ENCODE measurements at places on chromosomes 4 and X.

- DNase-seq, result no peak
Observed at GRCh38 chr4:73434311-73434710, 1.7 kb upstream of the AFP start.

GRCh38 chr4:41215969-41216293 lies 1.6 kb upstream of the APBB2 start:
- DNase-seq, result no peak

GRCh38 chr4:172838111-172838510 lies 330.5 kb upstream of the GALNT7 start:
- DNase-seq, result no peak

- no peak for DNase-seq
Observed at GRCh38 chr4:1793940-1794808, 1.1 kb downstream of the FGFR3 start.

DNA sequence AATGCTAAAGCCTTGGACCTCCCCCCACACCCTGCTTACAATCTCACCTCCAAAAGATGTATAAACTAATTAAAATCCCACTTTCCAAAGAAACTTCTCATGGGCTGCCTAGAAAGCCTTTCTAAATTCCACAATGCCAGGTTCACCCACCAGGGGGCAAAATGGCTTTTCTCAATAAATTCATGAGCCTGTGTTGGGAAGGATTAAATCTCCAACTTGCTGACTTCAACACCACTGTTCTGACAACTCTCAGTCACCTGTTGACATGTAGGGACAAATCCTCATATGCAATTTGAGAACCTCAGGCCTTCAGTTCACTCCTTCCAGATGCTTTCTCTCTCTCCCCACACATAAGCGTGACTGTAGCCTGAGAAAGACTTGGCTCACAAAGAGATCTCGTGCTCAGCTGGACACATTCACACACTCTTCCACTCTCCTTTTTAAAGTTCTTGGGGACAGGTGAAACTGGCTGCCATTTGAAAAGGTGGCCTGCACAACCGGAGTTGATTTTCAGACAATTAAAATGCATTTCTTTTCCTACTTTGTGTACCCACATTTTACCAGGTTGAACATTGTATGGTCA lies 88.6 kb upstream of the PRPS2 start:
- no peak for DNase-seq

DNA sequence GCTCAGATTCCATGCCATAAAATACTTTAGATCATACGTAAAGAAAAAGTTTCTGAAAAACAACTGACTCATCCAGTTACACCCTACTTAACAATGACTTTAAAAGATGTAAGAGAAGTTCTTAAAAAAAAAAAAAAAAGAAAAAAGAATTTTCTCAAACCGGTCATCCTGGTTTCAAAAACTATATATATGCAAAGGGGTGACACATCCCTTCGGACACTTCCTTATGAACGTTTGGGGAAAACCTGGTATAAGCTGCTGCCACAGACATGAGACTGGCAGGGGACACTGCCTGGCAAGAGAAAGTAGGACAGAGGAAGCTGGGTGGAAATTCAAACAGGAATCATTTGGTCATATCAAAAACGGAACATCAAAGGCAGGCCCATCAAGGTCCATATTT lies 81.2 kb upstream of the PRSS48 start:
- no peak for DNase-seq

DNA sequence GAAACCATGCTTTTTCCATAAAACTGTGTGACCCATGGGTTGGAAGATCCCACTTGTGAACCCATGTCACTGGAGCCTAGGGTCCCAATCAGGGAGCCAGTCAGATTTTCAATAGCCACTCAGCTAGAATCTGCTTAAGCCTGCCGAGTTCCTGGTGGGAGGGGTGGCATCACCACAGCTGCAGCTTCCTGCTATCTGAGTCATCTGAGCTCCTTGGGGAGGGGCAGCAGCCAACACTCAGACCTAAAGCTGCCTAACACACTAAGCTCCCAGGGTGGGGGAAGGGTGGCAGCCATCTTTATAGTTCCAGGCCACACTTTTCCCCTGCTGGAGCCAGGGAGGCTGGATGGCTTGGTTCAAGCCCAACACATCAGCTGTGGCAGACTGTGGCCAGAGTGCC lies 350.1 kb downstream of the C4orf33 start:
- DNase-seq, result no peak

DNA sequence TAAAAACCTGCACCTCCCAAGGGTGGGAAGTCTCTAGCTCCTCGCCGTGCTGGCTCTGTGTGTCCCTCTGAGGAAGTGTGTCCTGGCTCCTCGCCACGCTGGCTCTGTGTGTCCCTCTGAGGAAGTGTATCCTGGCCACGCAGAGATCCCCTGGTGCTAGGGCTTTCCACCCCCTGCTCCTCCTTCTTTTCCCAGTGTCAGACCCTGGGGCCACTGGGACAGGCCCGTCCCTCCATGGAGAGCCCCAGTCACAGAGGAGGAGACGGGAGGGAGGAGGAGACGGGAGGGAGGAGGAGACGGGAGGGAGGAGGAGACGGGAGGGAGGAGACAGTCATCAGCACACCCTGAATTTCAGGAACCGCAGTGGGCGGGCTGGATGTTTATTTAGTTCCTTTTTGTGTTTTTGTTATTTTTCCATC lies 53.8 kb upstream of the HGFAC start:
- DNase-seq, result no peak

- no peak for DNase-seq
Observed at GRCh38 chr4:23937173-23937572, 47.3 kb upstream of the PPARGC1A start.

DNA sequence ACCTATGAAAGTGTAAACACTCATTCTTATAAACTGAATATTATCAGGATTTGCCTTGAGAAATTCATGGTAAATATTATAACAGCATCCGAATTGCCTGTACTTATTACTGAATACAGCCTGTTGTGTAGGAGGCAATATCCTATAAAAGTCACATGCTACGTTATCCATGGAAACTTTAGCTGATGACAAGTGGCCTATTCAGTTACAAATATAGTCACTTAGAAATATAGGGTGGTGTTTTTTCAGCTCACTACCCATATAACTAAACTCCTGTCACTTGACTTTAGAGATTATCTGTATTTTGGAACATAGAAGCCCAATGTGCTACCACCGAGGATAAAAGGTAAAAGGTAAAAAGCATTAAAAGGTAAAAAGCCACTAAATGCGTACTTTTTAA lies 493.4 kb downstream of the INPP4B start:
- DNase-seq, result no peak

- DNase-seq, result no peak
Observed at GRCh38 chrX:37883196-37883595, 35.8 kb upstream of the DYNLT3 start.

DNA sequence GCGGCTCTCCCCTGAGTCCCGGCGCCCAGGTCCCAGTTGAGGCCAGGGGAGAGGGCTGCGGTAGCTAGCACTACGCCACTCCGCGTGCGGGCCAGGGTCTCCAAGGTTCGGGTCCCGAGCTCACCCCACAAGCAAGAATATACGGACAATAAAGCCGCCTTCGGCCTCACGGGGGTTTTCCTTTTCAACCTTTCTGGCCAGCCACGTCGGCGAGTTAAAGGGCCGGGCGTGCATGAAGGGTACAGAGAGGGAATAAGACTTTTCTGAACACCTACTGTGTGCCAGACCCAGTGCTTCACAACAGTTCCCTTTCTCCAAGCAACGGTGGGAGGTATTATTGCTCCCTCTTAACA lies 138.5 kb upstream of the ZIC3 start:
- no peak for DNase-seq

- no peak for DNase-seq
Observed at GRCh38 chr4:35938936-35939335, 305.4 kb downstream of the ARAP2 start.

DNA sequence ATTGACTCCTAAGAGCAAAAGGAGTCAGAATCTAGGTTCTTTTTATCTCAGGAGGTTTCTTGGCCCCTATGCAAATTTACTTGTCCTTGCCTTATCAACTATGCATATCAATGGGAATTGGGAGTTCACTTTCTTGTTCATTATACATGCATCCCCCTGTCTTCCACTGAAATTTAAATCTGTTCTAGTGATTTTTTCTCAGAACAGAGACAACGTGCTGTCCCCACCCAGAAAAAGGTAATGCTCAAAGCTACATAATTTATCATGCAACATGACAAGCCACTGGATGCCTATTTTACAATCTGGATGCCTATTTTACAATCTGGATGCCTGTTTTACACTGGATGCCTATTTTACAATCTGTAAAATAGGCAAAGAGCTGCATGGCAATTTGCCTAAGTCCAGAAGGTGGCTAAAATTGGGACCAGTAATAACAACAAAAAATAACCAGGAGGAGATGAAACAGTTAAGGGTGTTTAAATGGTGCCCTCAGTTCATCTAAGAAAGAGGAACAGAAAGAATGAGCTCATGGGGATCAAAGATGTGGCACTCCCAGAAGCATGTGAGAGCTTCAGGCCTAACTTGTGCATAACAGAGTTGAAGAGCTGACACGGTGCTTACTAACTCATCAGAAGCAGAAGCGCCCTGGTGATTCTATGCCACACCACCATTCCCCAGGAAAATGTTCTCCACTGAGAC lies 537.8 kb upstream of the BOD1L1 start:
- no peak for DNase-seq

DNA sequence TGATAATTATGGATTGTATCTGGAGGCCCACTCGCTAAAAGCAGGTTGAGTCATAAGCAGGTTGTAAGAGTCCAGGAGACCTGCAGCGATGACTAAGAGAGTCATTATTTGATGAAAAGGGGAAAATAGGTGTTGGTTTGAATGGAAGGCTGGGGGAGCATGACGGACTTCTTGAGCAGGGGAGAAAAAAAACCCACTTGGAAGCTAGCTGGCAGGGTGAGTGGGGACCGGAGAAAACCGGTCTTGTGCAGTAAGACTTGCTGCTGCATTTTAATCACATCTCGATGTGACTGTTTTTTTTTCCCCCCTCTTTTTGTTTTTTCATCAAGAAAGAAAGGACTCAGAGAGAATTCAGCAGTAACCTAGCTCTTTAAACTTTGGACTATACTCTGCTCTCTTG lies 90.0 kb downstream of the IGSF1 start:
- no peak for DNase-seq

DNA sequence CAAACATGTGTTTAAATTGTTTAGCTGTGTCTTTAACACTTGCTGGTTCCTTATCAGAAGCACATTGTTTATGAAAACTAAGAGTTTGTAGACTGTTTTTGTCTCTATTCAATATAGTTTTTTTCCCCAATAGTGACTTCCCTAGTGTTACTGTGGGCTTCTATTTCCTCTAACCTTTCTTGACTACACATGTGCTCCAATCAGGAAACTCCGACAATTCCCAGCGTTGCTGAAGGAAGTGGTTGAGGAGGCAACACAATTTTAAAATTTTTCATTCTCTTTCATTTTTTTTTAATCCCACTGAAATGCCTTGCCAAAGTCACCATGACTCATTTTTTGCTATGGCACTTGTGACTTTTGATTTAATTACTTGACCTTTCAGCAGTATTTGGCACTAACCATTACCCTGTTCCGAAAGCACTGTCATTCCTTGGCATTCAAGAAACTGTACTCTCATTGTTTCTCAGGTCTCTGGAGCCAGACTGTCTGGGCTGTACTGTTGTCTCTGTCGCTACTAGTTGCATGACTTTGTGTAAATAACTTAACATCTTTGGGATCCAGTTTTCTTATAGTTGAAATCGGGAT lies 67.6 kb upstream of the FREM3 start:
- no peak for DNase-seq

GRCh38 chr4:26194764-26195163 lies 126.0 kb upstream of the RBPJ start:
- no peak for DNase-seq

- no peak for DNase-seq
Observed at GRCh38 chr4:17762726-17763125, 18.7 kb downstream of the FAM184B start.

DNA sequence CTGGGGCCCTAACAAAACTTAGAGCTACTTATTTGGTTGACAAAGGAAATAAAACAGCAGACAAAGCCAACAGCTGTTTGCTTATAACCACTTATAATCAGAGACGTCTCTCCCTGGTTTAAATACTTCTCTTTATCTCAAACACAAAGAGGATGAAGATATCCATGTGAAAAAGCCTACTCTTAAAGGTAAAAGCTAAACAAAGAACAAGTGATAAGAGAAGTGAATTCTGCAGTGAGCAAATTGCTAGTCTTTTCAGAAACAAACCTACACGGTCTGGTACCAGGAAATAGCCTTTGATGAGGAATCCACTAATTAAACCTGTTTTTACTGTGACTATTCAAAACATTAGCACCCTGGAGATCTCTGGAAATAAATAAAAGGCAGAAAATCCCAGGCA lies 46.7 kb downstream of the GRIA3 start:
- DNase-seq, result no peak

GRCh38 chrX:129773649-129774458 lies 5.9 kb upstream of the SASH3 start:
- DNase-seq, result no peak

- DNase-seq, result no peak
Observed at GRCh38 chr4:2172161-2172560, 69.8 kb downstream of the HAUS3 start.

DNA sequence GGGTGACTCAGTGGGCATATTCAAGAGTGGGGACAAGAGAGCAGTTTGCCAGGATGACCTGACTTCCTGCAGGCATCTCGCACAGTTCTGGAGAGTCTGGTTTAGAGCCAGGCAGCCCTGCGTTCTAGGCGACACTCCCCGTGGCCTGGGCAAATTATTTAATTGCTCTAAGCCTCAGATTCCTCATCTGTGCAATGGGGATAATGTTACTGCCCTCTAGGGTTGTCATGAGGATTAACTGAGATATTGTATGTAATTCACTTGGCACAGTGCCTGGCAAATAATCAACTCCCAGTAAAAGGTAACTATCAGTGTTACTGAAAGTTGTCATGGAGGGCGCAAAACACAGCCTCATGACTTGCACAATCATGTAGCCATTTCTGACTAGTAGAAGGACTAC lies 48.8 kb upstream of the PITX2 start:
- no peak for DNase-seq

- no peak for DNase-seq
Observed at GRCh38 chr4:82885410-82885809, 5.5 kb downstream of the SEC31A start.

- no peak for DNase-seq
Observed at GRCh38 chr4:168923526-168924194, 86.4 kb downstream of the CBR4 start.

DNA sequence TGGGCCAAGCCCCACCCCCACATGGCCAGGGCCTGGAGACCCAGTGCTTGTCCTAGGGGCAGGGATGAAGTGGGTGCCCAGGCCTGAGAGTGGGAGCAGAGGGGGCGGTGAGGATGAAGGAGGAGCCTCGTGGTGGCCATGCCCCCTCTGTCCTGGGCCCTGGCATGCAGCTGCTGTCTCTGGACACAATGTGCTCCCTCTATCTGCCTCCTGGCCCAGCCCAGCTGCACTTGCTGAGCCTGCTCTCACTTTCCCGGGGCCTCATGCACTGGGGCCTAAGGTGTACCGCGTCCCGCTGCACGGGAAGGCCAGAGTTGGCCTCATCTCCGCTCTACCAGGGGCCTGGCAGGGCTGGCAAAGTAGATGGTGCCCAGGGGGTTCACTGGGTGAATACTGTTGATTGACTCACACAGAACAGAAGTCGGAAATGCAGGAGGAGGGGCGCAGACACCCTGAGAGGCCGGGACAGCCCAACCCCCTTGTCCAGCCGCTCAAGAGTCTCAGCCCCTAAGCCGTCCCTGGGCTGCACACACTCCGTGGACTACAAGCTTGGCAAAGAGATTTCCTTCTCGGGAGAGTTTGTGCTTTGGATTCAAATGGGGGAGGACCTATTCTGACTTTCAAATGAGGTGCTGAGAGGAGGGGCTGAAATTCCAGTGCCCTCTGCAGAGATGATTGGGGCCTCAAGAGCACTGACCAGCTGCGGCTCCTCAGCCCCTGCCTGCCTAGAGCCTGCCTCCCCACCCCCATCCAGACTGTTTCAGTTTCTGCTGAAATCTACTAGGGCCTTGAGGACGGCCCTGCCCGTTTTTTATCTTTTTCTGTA lies 112.4 kb downstream of the PSAPL1 start:
- DNase-seq, result no peak

Data from stimulated activated CD4-positive, alpha-beta T cell treated with anti-CD3 and anti-CD28 coated beads, TNF-alpha, amount 100 ng/mL, for 1 hour (primary cell).